ENCODE measurements at places on chromosomes 12 and 14.

GRCh38 chr14:58826845-58827686 lies 189.3 kb downstream of the DACT1 start:
- no peak for DNase-seq

GRCh38 chr12:46549527-46550265 lies 177.1 kb upstream of the SLC38A2 start:
- DNase-seq: no peak

DNA sequence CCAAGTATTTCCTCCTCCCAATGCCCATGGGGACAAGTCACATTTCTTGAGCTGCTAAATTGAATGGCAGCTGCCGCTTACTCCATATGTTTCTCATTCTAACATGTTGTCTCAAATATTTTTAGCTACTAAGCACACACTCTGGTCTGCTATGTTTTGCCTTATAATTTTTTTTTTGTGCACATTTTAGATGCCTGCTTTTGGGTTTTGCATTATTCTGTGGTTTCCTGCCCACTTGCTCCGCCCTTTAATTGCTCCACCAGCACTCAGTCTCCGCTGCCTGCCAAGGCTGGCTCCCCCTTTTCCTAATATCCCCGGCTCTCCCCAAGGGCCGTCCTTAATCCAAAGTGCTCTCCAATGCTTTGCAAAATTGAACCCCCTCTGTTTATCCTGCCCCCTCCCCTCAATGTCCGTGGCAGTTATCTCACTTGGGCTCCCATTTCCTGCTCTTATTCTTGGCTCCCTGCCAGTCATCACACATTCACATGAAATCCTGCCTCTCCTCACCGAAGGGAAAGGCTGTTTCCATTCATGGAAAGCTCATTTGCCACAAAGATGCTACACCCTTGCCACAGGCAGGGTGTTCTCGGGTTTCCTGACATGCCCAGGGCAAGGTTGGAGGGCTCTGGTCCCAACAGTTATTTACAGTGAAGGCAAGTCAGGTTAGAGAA lies 79.4 kb downstream of the C12orf75 start:
- no peak for DNase-seq

- DNase-seq: no peak
Observed at GRCh38 chr14:30252783-30253674, 305.9 kb upstream of the G2E3 start.

GRCh38 chr14:93909429-93910128 lies 17.6 kb upstream of the FAM181A start:
- DNase-seq: no peak

DNA sequence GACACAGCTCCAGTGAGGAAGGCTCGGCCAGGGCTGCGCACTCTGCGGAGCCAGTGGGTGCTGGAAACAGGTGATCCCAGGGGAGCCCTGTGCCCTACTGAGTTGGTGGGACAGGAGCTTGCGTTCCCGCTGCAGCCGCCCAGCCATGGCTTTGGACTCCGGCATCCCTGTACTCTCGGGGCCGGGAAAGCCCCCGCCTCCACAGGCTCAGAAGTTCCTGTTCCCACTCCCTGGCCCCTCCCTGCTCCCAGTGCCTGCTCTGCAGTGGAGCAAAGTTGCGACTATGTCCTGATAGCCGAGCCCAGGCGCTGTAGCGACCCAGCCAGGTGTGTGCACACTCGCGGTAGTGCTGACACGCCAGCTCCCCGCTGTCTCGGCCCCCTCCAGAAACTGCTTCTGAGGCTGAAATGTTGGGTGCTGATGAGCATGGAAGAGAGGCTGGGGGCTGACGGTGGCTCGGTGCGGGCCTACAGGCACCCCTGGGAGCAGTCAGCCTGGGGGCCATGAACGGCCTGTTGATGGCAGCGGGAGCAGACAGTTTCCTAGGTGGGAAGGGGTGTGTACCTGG lies 344.6 kb upstream of the MGAT4C start:
- no peak for DNase-seq

- no peak for DNase-seq
Observed at GRCh38 chr12:85765453-85765869, 70.7 kb downstream of the RASSF9 start.

- DNase-seq: no peak
Observed at GRCh38 chr12:120738252-120739030, 12.8 kb downstream of the ACADS start.

GRCh38 chr12:128976120-128976738 lies 123.0 kb downstream of the GLT1D1 start:
- DNase-seq: no peak

Data from activated CD4-positive, alpha-beta T cell treated with anti-CD3 and anti-CD28 coated beads for 1 hour (primary cell).